ENCODE measurements at places on chromosomes 12 and 14.

DNA sequence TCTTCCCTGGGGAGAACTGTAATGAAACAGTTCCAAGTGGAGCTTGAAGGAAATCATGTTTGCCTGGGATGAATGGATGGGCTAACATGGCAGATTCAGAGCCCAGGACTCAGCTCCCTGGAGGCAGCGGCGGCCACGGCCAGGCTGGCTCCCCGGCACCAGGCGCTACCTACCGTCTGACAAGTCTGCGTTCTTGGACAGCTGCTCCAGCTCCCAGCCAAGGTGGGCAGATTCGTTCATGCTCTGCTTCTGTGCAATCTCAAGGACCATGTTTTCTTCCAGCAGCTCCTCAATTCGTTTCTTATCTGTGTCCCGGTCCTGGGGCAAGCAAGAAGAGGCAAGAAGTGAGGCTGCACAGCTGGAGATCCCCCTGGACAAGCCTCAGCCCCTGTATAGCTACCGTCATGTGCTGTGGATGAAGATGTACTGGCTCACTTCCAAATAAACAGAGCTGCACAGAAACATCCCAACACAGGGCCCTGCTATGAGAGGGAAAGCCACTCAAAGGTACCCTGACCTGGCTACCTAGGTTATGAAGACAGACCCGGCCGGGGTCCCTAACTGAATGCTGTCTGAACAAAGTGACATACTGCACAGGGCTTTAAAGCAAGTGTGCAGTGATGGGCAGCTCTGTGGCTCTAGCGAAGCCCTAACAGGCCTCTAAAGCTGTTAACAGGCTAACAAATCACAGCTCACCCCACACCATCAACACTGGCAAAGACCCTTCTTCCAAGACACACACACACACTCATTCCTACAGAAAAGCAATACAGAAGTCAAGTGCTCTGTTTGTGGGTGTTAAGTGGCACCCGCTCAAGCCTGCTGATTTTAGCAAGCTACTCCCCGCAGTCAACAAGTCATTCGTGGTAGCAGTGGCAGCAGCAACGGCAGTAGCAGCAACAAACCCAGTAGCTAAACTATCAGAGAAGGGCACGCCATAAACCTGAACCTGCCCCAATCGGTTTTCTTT lies 80.4 kb upstream of the GPR68 start:
- DNase-seq = no peak

- no peak for DNase-seq
Observed at GRCh38 chr14:102390064-102390855, 27.5 kb downstream of the TECPR2 start.

GRCh38 chr12:87157791-87158190 lies 871.4 kb downstream of the C12orf50 start:
- no peak for DNase-seq

DNA sequence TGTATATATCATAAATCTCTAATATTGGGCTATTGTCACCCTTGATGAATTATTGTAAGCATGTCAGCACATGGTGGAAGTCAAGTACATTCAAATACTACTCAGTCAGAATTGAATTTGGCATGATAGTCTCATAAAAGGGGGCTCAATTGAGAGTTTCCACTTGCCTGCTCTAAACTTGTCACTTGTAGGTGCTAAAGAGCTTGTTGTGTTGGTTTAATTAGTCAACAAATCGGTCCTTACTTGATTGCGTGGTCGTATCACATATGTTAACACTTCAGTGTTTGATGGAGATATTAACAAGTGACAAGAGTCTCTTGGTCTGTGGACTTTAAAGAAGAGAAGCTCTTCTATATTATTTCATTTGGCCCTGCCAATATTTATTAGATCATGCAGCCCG lies 81.1 kb downstream of the NKX2-1 start:
- no peak for DNase-seq

- peak; percentile 50 for DNase-seq
Observed at GRCh38 chr12:49945394-49946080, 5.0 kb upstream of the AQP2 start.

- no peak for DNase-seq
Observed at GRCh38 chr12:12636641-12637040, 25.0 kb downstream of the CREBL2 start.

- no peak for DNase-seq
Observed at GRCh38 chr12:115335048-115335447, 651.1 kb upstream of the TBX3 start.

GRCh38 chr12:96242597-96242996 lies 48.4 kb downstream of the ELK3 start:
- DNase-seq = no peak

DNA sequence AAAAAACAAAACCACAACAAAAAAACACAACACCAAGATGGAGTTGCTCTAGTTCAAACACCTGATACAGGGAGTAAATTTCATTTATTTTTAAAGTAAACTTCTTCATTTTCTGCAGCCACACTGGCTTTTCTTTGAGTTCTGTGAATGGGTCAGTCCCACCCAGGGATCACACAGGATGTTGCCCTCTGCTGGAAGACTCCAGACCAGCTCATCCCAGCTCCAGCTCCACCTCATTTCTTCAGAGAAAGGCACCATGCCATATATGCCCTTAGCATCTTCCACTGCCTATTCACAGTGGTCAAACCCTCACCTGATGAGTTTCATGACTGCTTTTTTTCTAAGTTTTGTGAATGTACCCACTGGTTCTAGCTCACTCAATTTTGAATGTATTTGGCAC lies 8.0 kb downstream of the GLIPR1 start:
- no peak for DNase-seq

GRCh38 chr14:64990296-64990695 lies 3.6 kb downstream of the FNTB start:
- DNase-seq = no peak

- DNase-seq = no peak
Observed at GRCh38 chr12:110756611-110757010, 13.9 kb upstream of the PPP1CC start.

DNA sequence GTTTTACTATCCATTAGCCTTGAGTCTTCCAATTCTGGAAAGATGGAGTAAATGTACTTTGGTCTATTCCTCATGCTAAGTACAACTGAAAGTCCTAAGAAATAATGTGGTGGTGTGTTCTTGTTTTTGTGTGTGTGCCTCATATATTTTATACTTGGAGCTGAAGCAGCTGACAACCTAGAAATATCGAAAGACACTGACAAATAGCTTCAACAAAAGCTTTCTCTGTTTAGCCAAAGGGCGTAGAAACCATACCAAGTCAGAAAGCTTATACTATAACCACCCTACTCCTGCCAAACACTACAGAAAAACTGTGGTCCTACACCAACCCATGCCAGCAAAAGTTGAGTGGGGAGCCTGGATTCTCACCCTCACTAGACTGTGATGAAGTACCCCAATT lies 188.4 kb downstream of the GPHN start:
- no peak for DNase-seq

DNA sequence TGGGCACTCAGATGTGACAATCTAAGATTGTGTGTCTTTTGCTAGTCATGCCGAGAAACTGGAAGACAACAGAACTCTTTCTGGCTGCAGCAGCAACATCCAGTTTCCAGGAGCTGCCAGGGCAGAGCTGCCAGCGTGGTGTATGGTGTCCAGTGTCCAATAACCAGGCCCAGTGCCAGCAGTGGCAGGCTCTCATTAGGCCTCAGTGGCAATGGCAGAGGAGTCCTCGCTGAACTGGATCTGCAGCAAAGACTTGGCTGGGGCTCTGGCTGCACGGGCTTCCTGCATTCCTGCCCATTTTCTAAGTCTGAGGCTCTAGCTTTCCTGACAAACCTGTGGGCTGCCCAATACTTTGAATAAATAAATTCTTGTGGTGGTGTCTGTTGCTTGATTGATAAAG lies 26.2 kb upstream of the PPM1A start:
- peak; percentile 82 for DNase-seq

DNA sequence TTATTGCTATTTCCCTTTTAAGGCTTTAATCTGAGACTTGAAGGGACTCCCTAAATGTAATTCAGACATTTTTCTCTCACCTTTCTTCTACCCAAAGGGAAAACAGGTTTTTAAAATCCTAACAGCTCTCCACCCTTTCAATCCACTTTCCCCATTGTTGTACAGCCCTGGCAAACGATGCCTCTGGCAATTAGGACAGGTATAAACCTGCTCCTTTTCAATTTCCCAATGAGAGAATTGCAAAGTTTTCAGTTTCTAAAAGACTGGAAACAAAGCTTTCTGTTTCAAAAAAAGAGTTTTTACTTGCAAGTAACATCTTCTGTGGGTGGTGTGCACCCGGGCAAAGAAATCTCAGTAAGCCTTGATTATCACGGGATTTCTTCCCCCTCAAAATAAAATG lies 131.2 kb downstream of the HMGA2 start:
- DNase-seq = no peak

DNA sequence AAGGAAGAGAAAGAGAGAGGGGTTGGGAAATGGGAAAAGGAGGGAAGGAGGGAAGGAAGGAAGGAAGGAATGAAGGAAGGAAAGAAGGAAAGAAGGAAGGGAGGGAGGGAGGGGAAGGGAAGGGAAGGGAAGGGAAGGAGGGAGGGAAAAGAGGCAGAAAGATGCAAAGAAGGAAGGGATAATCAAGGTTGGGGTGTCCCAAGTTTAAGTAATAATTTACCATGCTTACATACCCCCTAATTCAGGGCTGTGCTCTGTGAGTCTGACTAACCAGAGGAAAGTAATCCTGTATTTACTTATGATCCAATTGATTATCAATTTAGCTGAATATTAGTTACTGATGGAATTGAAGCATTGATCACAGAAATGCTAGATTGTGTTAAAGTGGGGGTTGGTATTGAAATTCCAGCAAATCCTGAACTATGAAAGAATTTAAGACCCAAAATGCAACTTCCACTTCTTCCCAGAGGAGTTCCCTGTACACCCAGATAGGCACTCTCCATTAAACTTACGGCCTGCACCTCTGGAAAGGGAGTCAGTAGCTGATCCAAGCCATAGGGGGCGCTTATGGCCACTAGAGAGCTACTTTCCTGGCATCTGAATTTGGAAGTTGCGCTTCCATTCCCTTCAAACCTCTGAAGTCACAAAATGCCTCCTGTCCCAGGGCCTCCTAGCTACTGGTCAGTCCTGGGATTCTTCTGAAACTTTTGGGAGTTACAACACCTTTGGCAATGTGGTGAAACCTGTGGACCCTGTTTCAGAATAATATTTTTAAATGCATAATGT lies 162.7 kb upstream of the PWP1 start:
- no peak for DNase-seq

DNA sequence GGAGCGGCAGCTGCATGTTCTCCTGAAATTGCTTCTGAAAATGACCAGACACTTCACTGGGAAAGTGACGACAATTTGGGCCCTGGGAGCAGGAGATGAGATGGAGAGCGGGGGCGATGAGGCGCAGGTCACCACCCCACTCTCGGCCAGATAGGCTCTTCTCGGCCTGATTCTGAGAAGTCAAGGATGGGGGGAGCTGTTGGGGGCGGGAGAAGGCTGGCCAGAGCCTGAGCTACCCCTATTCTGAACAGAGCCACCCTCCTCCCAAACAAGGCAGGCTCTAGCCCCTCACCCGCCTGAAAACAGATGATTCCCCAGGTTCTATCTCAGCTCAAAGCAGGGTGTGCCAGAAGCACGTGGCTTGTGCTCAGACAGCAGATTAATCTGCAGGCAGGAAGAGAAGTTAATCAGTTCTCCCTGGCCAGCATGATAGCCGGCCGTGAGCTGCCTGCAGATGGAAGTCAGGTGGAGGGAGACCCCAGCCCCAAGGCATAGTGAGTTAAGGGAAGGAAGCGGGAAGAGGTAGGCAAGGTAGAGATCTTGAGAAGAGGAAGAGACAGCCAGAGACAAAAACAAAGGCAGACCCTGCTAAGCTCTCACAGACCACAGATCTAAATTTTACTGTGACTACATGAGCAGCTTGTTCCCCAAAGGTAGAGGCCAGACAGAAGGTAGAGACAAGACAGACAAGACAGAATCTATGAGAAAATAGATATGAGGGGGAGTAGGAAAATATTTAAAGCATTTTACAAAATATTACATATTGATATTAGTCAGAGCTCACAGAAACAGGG lies 10.9 kb upstream of the TAC3 start:
- DNase-seq = no peak

GRCh38 chr14:104930526-104931303 lies 6.0 kb downstream of the PLD4 start:
- DNase-seq = no peak

- DNase-seq = no peak
Observed at GRCh38 chr14:102694530-102695166, 82.6 kb upstream of the TRAF3 start.

- DNase-seq = no peak
Observed at GRCh38 chr14:86790408-86791364, 1202.3 kb downstream of the GALC start.

- DNase-seq = no peak
Observed at GRCh38 chr12:68497702-68498101, 113.0 kb upstream of the RAP1B start.

GRCh38 chr12:31362115-31362758 lies 36.3 kb upstream of the SINHCAF start:
- no peak for DNase-seq

DNA sequence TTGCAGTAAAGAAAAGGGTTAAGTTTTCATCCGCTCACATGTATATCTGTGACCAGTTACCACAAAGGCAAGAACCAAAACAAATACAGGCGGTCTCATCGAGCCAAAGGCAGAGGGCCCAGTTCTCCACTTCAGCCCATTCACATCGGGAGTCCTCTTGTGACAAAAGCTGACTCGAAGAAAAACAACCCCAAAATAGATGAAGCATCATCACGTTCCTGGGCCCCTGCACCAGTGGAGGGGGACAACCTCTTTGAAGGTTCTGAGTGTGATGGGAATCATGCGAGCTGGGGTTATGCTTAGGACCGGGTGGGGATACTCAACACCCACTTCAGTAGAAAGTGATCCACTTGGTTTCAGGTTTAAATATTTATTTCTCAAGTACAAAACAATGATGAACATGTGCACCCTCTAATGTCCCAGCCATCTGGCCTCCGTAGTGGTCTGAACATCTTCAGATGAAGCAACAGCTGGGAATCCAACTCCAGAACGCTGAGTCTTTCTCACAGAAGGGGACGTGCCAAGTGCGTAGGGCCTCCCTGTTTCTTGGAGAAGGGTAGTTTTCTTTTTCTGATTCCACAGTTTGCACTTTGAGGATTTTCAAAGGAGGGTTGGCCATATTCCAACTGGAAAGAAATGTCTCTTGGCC lies 8.4 kb downstream of the GSC start:
- DNase-seq = no peak

GRCh38 chr12:1907652-1908611 lies 10.5 kb downstream of the CACNA2D4 start:
- no peak for DNase-seq

- DNase-seq = no peak
Observed at GRCh38 chr14:31828946-31829868, 247.9 kb upstream of the ARHGAP5 start.

DNA sequence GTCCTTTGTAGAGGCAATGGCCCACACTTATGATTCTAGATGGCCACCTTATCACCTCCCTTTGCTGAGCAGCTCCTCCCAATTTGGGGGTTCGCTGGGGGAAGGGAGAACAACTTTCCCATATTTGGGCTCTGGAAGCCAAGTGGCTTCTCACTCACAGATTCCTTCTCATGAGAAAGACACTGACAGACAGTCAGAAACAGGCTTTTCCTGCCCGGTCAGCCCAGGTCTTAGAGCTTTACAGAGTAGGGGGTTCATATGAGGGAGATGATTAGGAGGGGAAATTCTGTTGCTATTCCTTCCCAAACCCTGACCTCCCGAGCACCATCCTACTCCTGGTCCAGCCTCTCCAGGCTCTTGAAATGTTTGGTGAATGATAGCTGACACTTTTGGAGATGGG lies 60.1 kb upstream of the HSPB8 start:
- DNase-seq = no peak

- no peak for DNase-seq
Observed at GRCh38 chr12:89461649-89462612, 62.7 kb downstream of the GALNT4 start.

GRCh38 chr12:40107803-40108620 lies 2.1 kb upstream of the SLC2A13 start:
- no peak for DNase-seq

- DNase-seq = no peak
Observed at GRCh38 chr12:4279198-4279690, 5.7 kb downstream of the CCND2 start.

Data from hypothalamus (tissue), 51 donors.